ENCODE measurements at places on chromosomes 6 and 20.
A peak's percentile ranks its signal among the peaks of the same experiment; 100 is the strongest.

- DNase-seq = peak; percentile 91
These were observed 51.2 kb upstream of the RANBP9 start for GRCh38 chr6:13762611-13763441.

- DNase-seq = no peak
These were observed 30.4 kb upstream of the SMOC2 start for GRCh38 chr6:168410554-168411011.

GRCh38 chr6:116385459-116385802, 14.7 kb downstream of the DSE start:
- DNase-seq = no peak

DNA sequence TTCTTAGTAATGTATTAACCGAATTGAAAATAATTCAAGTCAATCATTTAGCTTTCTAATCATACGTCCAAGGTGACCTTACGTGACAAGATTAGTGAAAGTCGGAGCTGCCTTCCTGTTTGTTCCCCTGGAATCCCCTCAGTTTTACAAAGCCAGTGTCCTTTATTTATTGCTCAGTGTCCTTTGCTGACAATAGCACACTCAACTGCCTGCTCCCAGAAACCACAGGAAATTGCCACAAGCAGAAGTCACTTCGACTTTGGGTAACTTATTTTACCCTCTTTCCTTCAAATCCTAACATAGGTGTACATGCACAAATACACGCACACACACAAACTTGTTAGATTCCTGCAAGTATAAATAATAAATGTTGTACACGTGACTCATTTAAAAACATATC, 1167.7 kb upstream of the ADGRB3 start:
- no peak for DNase-seq

DNA sequence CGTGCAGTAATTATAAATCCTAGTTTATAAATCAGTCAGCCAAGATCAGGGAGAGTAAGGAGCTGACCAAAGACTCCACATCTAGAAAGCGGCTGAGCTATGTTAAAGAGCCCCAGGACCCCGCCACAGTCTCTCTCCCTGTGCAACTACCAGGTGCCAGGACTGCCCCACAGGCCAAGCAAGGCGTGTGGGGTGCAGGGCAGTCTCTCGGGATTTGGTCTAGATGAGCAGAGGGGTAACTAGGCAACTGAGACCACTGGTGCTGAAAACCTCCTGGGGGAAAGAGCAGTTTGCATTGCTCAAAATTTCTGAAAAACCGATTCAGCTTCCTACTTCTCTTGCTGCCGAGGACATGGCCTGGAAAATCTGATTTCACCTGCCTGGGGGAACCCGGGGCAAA, 10.4 kb downstream of the PMEPA1 start:
- no peak for DNase-seq

GRCh38 chr20:63196768-63197470, 19.0 kb downstream of the YTHDF1 start:
- DNase-seq = no peak

- peak; percentile 21 for DNase-seq
These were observed at the start of gene DLL1 for GRCh38 chr6:170290296-170291128. Gene DLL1 (minus strand): TSS chr6:170291078. CDS start chr6:170290139, 939 bp downstream.

GRCh38 chr20:48722002-48722731, 105.6 kb downstream of the PREX1 start:
- no peak for DNase-seq

GRCh38 chr6:74870403-74870802, 335.4 kb downstream of the COL12A1 start:
- DNase-seq = no peak

GRCh38 chr20:51010932-51011331, 12.0 kb downstream of the KCNG1 start:
- no peak for DNase-seq

DNA sequence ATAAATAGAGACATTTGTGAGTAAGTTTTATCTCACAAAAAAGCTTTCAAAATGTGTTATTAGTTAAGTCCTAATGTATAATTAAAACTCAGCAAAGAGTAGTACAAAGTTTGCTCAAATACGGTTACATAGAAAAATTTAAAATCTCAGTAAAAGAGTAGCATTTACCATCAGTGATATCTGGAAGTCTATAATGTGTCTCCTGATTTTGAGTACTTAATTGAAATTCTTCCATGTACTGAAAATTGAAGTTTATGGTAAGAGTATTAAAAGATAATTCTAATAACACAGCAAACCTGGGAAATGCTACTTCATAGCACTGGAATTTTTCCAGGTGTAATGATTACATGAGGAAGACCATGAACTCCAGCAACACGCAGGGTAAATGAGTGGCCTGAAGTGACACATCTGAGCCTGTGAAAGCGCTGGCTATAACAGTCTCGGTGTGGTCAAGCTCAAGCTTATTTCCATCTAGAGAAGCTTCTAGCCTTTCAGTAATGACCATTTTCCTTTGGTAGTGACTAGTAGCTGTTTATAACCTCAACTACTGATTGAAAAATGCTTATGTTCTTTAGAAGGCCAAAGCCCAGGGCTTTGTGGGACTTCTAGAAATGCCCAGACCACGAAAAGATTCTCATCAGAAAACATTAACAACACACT, 203.2 kb downstream of the ISM1 start:
- no peak for DNase-seq

- DNase-seq = no peak
These were observed 512.8 kb downstream of the MAFB start for GRCh38 chr20:40176098-40176841.

Measured in activated CD4-positive, alpha-beta T cell treated with anti-CD3 and anti-CD28 coated beads, Interleukin-10, Interleukin-2, amounts not matched to agents 100 ng/mL and 50 ng/mL, durations not matched to agents 16 hours and 8 hours (primary cell).